ENCODE measurements at places on chromosomes 3 and 15.

GRCh38 chr3:150259526-150260397, 148.3 kb upstream of the TSC22D2 start:
- DNase-seq = no peak

DNA sequence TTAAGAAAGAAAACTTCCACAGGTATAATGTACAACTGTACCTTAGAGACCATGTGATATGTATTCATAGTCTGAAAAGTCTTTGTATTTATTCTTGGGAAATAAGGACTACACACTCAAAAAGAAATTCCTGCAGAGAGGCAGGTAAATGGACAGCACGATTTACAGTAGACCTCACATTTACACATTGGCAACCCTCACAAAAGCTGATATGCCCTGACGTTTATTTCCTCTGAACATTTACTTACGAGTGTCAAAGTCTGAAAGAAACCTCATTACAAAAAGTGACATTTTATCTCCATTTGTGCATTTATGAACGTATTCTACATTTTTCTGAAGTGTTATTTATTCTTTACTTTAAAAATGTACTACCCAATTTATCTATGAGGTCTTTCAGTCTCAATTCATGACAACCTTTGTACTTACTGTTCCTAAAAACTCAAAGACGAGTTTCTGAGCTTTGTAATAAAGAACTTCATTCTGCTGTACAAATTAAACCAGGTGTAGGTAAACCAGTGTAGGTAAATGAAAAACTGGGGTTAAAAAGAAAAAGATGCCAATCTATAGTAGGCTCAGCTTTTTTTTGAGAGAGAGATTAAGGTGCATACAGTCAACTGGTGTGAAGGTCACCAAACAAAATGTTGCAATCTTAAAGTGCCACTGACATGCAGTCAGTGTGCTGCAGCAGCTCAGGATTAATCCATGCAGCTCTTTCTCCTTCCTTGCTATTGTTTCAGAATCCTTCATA, 44.3 kb downstream of the THRB start:
- no peak for DNase-seq

- no peak for DNase-seq
These were observed at the start of gene NR2F2 for GRCh38 chr15:96330450-96331143. Gene NR2F2 (plus strand): TSS chr15:96330700. CDS start chr15:96332106, 1,406 bp downstream.

DNA sequence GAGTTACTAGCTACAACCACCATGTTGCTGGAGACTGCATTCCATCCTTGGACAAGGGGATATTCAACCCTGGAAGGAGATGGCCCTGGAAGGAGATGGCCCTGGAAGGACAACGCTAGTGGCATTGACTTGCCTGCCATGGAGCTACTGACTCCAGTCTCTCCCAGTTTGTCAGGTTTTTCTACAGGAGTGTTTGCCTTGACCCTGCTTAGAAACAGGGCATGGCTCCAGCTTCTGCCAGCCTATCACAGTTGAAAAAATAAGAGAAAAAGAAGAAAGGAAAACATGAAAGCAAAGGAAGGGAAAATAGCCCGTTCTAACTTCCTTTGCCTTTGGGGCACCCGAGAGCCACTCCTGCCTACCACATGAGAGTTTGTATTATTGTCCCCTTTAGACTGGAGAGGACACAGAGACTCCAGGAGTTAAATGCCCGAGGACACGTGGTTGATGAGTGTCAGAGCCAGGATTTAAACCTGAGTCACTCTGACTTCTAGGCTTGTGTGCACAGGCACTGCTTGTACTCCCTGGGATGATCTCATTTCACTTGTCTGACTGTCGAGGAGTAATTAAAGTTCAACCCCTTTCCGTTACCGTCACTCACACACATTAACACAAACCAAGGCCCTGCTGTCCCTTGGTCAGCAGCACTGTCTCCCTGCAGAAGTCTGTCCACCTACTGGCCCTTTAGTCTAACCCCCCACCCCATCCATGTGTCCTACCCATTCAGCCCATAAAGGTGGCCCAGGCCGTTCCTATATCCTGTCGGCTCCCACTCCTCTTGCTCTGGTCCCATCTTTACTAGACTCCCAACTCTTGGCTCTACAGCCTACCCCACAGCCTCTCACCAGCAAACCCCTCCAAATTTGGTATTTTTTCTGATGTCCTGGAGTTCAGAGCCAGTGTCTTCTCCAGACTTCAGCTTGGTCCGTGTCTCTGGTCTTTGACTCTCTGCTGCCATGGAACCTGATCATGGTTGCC, 46.1 kb downstream of the C2CD4A start:
- no peak for DNase-seq

GRCh38 chr3:195213639-195214315, 57.2 kb downstream of the XXYLT1 start:
- DNase-seq = no peak

DNA sequence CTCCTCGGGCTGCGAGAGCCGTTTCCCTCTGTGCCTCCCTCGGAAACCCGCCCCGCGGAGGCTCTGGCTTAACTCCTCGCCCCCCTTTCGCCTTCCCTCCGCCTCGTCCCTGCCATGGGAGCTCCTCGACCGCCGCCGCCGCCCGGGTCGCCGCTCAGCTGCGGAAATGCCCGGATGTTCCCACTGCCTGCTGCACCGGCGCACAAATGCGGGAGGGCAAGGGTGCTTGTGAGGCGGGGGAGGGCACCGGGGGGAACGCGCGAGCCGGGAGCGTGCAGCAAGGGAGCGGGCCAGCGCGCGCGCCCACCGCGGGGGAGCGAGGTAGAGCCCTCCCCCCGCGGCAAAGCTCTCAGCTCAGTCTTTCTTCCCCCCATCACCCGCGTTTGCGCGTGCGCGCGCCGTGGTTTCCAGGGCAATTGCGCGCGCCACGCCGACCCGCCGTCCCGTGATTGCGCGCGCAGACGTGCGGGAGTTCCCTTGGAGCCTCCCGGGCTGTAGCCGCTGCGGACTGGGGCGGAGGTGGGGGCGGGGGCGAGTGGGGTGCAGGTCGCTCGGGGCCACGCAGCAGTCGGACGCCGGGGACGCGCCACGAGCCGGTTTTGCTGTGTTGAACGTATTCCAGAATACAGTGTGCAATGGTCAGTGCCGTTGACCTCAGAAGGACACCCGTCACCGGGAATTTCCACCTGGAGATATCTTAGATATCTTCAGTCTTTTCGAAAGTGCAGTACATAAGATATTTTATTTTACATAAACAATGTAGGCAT, at the start of gene DMXL2:
Gene DMXL2 (minus strand): TSS at position 168 of the 767 bp plus-strand sequence. CDS start 226 bp downstream, outside the sequence.
- DNase-seq = peak; percentile 50

- DNase-seq = no peak
These were observed 24.3 kb downstream of the LRRC28 start for GRCh38 chr15:99275525-99276128.

GRCh38 chr15:26395624-26396023, 377.2 kb downstream of the GABRB3 start:
- no peak for DNase-seq

- DNase-seq = no peak
These were observed 111.1 kb upstream of the HACD2 start for GRCh38 chr3:123695731-123696640.

DNA sequence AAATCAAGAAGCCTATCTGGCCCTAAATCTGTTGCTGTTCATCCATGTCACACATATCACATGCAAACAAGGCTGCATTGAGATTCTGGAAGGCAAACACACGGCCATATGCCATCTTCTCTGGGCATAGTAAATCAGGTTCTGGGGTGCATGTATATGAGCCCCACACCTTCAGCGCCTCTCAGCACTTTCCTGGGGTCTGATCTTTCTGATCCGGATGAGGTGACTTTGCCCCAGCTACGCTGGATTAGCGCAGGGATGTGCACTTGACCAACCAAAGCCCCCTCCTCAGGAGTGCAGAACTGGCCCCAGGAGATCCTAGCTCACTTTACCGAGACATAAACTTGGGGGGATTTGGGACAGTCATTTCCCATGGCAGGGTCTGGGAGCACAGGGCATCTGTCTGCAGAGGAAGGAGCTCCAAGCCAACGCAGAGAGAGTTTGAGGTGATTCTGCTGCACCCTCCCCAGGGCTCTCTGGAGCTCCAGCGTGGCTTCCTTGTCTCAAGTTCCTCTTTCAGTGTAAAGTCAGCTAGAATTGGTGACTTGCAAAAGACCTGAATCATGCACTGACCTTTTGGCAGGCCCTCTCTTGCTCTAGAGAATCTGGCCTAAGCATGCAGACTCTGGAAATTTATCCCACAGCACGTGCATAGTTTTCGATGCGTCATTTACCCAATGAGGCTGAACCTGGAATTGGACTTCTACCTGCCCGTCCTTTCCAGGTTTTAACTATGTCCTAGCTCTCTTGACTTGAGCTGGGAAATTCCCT, 63.5 kb upstream of the KLF13 start:
- DNase-seq = no peak

- no peak for DNase-seq
These were observed 713.3 kb upstream of the GBE1 start for GRCh38 chr3:82474711-82475110.

DNA sequence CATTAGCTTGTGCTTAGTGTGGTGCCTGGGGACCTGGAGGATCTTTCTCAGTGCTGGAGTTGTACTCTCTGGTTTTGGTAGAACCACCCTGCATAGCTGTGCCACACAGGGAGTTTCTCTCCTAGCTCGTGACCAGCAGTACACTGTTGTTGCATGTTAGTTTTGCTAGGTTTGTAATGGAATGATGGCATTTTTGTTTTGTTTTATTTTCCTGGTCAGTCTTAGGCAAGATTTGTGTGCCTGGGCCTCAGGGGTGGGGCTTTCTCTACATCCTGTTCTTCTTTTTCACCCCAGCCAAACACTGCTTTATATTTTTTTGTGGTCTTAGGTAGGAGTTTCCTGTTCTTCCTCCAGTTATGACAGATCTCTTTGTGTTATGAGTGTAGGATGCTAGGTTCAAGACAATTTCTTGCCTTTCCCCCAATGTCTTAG, 534.5 kb upstream of the KCNMB2 start:
- DNase-seq = no peak

DNA sequence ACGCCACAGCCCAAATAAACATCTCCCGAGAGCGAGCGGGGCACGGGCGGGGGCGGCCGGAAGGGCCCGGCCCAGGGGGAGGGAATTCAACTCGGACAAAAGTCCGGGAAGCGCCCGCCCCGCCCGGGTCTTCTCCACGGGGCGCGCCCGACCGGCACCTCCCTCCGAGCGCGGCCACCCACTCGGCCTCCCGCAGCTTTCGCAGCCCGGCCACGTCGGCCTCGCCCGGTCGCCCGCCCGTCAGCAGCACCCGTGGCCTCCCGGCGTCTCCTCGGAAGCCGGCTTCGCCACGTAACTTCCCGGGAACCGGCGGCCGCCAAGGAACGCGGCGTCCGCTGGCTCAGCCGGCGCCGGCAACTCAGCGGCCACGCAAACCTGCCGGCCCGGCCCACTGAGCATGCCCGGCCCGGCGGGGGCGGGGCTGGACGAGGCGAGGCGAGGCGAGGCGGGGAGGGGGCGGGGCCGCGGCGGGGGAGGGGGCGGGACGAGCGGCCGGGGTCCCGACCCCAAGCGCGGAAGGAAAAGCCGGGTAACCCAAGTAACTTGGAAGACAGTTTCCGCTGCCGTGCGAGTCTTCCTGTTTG, at the start of gene TJP1:
Gene TJP1 (minus strand): TSS at position 369 of the 584 bp plus-strand sequence. CDS start 440 bp downstream, outside the sequence.
- no peak for DNase-seq
